ENCODE measurements at places on chromosomes 3 and 15.

- DNase-seq = no peak
Observed at GRCh38 chr3:142664819-142665218, 59.0 kb upstream of the TRPC1 start.

- DNase-seq = no peak
Observed at GRCh38 chr3:59795756-59796155, 745.9 kb upstream of the CFAP20DC start.

GRCh38 chr3:45034612-45035252 lies 8.6 kb downstream of the CLEC3B start:
- no peak for DNase-seq

- DNase-seq = no peak
Observed at GRCh38 chr15:76313731-76314130, 2.5 kb upstream of the ETFA start.

GRCh38 chr15:60004846-60005351 lies 788 bp downstream of the FOXB1 start:
- DNase-seq = peak; percentile 61

DNA sequence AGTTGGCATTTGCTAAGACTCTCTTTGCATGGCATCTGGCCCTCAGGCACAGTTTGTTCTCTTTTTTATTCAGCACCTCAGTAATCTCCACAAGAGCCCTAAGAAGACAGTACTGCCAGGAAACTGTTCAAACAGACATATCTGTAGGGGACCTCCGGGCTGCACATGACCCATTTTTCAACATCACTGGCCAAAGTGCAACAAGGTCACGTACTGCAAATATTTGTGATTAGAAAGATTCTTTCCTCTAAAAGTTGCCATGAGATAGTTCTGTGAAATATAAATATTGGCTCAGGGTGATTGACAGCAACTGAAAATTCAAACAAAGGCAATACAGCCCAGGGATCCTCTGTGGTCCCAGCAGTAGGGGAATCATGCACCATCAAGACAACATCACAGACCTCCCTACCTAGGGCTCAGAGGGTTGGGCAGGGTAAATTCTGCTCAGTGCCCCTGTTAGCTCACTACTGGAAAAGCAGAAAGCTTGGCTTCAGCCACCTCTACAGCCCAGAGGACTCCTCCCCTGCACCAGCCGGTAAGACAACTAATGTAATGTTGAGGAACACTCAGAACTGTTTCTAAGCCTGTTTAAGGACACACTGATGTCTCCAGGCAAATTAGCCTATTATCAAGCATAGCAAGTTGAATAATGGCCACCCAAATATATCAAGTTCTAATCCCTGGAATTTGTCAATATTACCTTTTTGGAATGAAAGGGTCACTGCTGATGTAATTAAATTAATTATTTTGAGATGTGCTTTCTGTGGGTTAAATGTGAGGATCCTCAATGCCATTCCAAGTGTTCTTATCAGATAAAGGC lies 117.4 kb upstream of the LPP start:
- DNase-seq = no peak

DNA sequence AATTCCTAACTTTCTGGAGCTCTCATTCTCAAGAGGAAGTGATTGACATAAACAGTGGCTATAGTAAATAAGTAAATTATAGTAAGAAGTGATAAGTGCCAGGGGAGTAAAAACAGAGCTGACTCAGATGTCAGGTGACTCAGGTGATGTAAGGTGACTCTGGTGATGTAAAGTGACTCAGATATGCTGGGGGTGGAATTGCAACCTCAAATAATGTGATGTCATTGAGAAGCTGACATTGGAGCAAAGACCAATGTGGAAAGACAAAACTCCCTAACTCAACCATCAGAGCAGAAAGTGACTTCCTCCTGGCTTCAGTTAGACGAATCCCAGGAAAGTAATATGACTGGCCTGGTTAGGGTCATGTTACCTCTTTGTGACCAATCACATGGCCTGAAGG lies 144.2 kb upstream of the SNTN start:
- no peak for DNase-seq

DNA sequence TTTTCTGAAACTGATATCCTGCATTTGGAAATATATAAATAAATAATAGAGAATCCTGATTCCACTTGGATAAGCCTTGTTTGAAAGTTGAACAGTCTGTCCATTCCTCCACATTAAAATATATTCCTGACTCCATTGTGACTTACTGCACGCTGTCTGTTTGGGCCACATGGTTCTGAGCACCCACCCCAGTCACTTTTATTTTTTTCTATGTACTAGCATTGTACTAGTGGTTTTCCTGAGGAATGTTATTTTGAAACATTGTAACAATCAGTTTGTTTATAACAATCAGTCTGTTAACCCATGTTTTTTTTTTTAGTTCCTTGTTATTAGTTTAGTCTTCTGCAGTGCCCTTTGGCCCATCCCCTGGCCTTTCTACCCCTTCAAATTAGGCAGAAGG lies 87.4 kb upstream of the CCNL1 start:
- DNase-seq = no peak

GRCh38 chr3:117480525-117480924 lies 770.9 kb downstream of the TUSC7 start:
- no peak for DNase-seq

DNA sequence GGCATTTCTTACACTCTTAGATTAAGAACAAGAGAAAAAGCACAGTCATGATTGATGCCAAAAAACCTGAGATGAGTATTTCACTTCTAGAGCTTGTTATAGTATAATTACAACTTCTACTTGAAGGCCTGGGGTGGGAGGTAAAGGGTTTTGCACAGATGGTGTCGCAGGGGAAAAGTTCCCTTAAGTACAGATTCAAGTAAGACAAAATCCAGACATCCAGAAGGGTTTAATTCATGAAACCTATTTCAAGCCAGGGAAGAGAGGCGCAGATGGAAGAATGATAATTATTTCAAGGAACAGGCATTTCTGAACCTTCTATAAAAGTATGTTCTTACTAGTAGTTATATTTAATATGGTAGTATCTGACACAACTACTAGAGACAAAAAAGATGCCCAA lies 70.6 kb downstream of the TM4SF4 start:
- DNase-seq = no peak

GRCh38 chr3:196706731-196707130 lies 5.3 kb downstream of the CEP19 start:
- DNase-seq = no peak

DNA sequence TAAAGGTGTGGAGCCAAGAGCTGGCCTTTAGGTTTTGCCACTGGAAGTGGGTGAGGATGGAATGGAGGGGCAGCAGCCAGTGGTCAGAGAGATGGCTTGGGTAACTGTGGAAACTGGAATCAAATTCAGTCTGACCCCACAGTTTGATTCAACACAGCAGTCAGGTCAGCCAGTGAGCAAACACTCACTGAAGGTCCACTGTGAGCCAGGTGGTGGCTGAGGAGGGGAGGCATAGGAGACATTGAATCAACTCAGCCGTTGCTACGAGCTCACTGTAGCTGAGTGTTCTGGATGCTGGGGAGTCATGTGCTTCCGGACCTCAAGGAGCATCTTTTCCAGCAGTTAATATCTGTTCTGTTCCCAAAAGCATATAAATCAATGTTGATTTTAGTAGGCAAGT lies 37.5 kb downstream of the LPP start:
- no peak for DNase-seq

DNA sequence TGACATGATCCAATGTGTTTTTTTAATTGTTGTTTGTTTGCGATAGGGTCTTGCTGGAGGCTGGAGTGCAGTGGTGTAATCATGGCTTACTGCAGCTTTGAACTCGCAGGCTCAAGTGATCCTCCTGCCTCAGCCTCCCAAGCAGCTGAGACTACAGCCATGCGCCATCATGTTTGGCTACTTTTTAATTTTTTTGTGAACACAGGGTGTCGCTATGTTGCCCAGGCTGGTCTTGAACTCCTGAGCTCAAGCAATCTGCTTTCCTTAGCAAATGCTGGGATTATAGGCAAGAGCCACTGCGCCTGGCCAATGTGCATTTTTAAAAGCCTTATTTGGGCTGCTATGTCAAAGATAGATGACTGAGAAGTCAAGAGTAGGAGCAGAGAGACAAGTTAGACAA lies 123.0 kb downstream of the EDEM1 start:
- DNase-seq = no peak

- DNase-seq = no peak
Observed at GRCh38 chr3:193828477-193828876, 235.5 kb downstream of the OPA1 start.

DNA sequence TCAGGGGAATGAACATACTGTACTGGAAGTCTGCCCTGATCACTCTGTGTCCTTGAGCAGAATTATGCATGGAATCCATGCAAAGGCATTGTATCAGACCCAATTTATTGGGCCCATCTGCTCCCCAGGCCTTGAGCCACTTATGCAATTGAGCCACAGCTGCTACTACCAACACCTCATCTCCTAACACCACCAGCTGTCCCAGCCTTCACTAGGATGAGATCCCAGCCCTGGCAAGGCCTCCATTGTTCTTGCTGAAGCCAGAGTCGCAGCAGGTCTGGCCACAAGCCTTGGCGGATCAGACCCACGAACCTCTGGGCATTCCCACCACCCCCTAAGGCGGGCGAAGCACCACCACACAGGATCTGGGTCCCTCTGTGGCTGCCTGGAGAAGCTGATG lies 9.2 kb upstream of the NME9 start:
- peak; percentile 46 for DNase-seq

- no peak for DNase-seq
Observed at GRCh38 chr3:38519000-38519399, 22.9 kb downstream of the EXOG start.

DNA sequence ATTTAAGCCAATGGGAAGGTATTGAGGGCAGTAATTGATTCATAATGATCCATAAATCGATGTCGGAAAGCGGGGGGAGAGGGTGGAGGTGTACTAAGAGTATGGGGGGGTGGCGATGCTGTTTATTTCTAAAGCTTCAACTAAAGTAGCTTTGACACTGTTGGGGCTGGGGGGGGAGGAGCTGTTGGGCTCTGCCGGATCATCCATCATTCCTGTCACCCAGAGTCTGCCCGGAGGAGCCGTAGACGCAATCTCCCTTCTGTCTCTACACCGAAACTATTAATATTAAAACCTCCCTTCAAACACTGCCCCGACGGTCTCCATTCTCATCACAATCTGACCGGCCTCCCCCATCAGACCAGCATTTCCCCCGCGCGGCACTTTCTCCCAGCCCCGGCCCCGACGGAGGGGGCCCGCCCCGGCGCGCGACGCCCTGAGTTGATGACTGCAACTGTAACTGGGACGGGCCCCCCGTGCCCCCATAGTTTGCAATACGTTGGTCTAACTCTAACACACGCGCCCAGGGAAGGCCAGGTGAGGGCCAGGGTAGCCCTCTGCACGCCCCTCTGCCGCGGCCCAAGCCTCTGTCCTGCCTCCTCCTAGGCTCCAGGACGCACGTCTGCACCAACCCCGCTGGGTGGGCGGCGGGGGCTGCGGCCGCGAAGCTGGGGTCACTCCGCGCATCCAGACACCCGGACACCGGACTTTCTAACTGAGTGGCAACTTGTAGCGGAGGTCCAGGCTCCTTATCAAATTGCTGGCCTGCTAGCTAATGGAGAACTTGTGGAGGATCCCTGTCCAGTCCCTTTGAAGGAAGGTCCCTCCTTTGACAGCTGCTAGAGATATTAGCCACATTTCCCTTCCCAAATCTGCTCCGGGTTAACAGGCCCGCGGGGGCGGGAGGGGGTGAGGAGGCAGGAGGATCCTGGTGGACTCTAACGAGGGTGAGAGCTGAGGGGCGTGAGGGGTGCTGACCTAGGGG lies 212.0 kb downstream of the MEIS2 start:
- DNase-seq = no peak

GRCh38 chr15:88649286-88649733 lies 10.5 kb downstream of the ISG20 start:
- peak; percentile 62 for DNase-seq

DNA sequence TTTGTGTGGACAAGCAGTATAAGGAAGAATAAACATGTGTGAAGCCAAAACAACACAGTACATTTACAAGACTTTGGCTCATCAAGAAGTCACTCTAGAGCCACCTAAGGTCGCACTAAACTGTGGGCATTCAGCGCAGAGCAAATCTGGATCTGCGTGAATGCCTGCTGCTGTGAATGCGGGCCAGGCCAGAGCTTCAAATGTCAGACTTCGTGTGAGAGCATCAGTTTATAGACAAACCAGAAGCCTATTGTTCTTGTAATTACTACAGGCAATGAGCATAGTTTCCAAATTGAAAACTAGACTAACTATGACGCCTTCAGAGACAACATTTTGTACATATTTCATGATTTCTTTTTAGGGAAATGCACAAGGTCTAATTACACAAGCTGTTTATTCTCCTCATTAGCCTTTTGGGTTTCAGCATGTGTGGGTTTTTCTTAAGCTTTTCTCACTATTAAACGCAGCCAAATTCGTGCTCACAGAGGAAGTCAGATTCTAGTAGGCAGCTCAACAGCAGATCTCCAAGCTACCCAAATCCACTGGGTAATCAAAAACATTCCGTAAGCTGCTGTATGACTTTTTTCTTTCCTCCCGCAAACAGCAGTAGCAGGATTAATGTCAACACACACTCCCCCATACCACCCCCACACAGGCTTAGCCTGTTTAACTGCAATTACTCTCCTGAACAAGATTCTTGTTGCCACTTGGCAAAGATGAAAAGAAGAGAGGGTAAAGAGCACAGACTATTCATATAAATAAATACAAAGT lies 84.5 kb upstream of the SETMAR start:
- no peak for DNase-seq

DNA sequence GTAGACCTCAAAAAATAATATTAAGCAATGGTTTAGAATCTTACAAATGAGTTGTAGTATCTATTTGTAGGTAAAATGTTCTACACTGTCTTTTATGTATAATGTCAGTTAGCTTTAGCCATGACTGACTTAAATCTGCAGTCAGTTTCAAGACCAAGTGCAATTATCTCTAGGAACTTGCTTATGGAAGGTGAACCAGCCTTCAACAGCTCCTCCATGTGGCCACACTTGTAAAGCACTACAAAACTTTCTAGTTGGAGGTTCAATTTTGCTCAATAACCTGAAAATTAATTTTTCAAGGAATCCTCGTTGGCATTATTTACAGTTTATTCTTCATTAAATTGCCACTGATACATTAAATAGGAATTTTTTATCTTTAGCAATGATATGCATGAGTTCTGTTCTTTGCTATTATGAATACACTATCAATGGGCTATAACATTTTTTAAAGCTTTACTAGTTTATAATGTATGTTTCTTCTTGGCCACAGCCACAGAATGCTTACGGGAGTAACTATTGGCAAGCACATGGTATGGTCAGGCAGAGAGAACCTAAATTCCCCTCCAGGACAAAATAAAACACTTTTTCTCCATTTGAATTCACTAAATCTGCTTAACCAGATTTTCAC lies 315.3 kb upstream of the UBE2E2 start:
- no peak for DNase-seq

- DNase-seq = no peak
Observed at GRCh38 chr3:157388976-157389375, 47.7 kb upstream of the PTX3 start.

GRCh38 chr3:104428337-104428925 lies 938.3 kb upstream of the ALCAM start:
- no peak for DNase-seq

- no peak for DNase-seq
Observed at GRCh38 chr3:12462159-12462947, 21.9 kb upstream of the TSEN2 start.

- no peak for DNase-seq
Observed at GRCh38 chr15:25403771-25404170, 35.1 kb downstream of the UBE3A start.

- DNase-seq = no peak
Observed at GRCh38 chr3:116667324-116667723, 42.3 kb upstream of the TUSC7 start.

All from right forelimb (tissue), 1 donor.